ENCODE measurements at places on chromosomes 2 and 18.

DNA sequence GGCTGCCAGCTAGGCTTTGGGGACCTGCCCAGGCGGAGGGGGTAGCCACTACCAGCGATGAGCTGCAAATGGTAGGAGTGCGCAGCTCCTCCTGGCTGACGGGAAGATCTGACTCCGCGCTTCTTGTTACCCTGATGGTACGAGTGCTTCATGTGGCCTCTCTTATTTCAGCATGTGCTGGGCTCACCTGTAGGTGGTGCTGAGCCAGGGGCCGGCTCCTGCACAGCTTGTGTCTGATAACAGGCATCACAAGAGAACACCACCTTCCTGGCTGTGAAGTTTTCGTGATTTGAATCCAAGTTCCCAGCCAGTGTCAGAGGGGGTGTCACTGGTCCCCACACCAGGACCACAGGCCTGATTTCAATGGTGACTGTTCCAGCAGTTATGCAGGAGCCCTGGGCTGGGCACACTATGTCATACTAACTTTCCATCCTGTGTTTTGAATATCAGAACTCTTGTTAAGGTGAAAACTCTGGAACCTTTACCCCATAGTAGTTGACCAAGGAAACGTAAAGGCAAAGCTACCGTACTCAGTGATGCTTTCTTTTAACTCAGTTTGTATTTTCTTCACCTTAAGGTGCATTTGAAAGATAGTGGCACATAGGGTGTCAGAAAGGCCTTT, 28.0 kb downstream of the APCDD1 start:
- peaks cover 23% of the 10 kb centered on the region for H3K4me1 ChIP-seq
- H3K4me3 ChIP-seq = no peak overlapping the region
- H3K27me3 ChIP-seq = peaks cover 2% of the 10 kb centered on the region
- peaks cover 5% of the 10 kb centered on the region for H3K36me3 ChIP-seq

- H3K4me3 ChIP-seq = no peak overlapping the region
- H3K36me3 ChIP-seq = no peaks in the 10 kb centered on the region
- peaks cover 3% of the 10 kb centered on the region for H3K4me1 ChIP-seq
- DNase-seq = no peak
- H3K27me3 ChIP-seq = no peaks in the 10 kb centered on the region
- no peak overlapping the region for H3K27ac ChIP-seq
These were observed 67.8 kb upstream of the ST6GAL2 start for GRCh38 chr2:106953779-106954178.

GRCh38 chr2:177059293-177059692, 153.3 kb upstream of the HNRNPA3 start:
- no peaks in the 10 kb centered on the region for H3K27me3 ChIP-seq
- DNase-seq = no peak
- no peaks in the 10 kb centered on the region for H3K4me1 ChIP-seq
- H3K36me3 ChIP-seq = no peaks in the 10 kb centered on the region
- H3K4me3 ChIP-seq = no peak overlapping the region
- no peak overlapping the region for H3K27ac ChIP-seq

- H3K27ac ChIP-seq = no peak overlapping the region
- no peak overlapping the region for H3K4me3 ChIP-seq
- no peak for DNase-seq
- peaks cover 14% of the 10 kb centered on the region for H3K4me1 ChIP-seq
These were observed 99.0 kb upstream of the MCFD2 start for GRCh38 chr2:47014564-47015051.

- H3K4me3 ChIP-seq = peak overlapping the region; percentile 40
- H3K27me3 ChIP-seq = peaks cover 8% of the 10 kb centered on the region
- H3K27ac ChIP-seq = peak overlapping the region; percentile 17
- H3K36me3 ChIP-seq = no peaks in the 10 kb centered on the region
- no peak for DNase-seq
- H3K4me1 ChIP-seq = peaks cover 51% of the 10 kb centered on the region
These were observed 3.1 kb upstream of the CSRNP3 start for GRCh38 chr2:165466386-165466785.

GRCh38 chr2:143422681-143423080, 293.5 kb downstream of the ARHGAP15 start:
- H3K27ac ChIP-seq = no peak overlapping the region
- no peak overlapping the region for H3K4me3 ChIP-seq
- H3K4me1 ChIP-seq = no peaks in the 10 kb centered on the region

DNA sequence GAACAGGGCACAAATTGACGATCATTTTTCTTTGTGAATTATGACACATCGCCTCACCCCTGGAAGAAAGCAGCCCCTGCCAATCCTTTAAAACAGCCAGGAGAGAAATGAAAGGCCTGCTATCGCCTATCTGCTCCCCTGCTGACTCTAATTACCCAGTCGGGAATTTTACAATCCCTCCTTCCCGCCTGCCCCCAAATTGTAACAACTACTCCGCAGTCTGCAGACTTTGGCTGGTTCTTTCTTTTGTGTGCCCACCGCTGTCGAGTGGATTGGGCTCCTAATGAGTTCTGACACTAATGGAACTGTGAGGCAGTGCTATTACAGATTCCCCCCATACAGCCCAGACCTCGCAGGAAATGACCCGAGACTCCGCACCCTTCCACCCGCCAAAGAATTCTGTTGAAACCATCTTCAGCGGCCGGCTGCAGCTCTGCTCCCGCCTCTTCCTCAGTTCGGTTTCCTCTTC, 281.2 kb upstream of the PARD3B start:
- H3K27ac ChIP-seq = no peak overlapping the region
- no peak for DNase-seq
- peaks cover 10% of the 10 kb centered on the region for H3K27me3 ChIP-seq
- H3K36me3 ChIP-seq = no peaks in the 10 kb centered on the region
- H3K4me3 ChIP-seq = no peak overlapping the region

GRCh38 chr18:6486764-6487426, 72.2 kb upstream of the L3MBTL4 start:
- no peaks in the 10 kb centered on the region for H3K27me3 ChIP-seq
- no peaks in the 10 kb centered on the region for H3K36me3 ChIP-seq
- no peak for DNase-seq
- no peak overlapping the region for H3K27ac ChIP-seq
- no peak overlapping the region for H3K4me3 ChIP-seq
- H3K4me1 ChIP-seq = no peaks in the 10 kb centered on the region

DNA sequence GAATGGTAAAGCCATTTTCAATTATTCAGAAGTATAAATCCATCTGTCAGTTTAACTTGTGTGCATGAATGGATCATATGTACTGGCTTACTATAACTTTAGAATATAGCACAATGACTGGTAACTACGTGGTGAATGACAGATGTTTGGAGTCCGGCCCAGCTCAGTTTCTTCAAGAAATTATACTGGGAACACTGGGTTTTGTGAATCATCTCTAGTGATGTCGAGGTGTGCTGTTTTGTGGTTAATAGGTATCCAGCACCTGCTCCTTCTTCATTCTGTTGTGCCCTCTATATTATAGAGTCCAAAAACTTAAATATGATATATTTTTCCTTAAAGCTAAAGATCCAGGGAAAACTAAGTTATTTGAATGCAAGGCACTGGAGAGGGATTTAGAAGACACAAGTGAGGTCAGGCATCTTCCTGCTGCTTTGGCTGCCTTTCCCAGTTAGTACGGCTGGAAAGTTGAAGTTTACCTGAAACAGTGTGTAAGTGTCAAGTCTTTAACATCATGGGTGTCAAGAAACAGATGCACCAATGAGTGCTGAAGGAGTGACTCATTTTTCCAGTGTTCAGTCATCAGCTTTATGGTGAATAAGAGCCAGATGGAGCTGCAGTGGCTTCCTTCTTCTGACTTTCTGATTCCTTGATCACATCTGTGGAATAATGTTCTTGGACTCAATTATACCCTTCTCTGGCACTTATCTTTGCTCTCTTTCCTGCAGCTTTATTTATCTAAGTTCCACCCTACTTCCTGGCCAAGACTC, 1079.5 kb upstream of the CELF4 start:
- no peaks in the 10 kb centered on the region for H3K27me3 ChIP-seq
- no peaks in the 10 kb centered on the region for H3K36me3 ChIP-seq
- no peak for DNase-seq
- no peak overlapping the region for H3K27ac ChIP-seq
- no peaks in the 10 kb centered on the region for H3K4me1 ChIP-seq

DNA sequence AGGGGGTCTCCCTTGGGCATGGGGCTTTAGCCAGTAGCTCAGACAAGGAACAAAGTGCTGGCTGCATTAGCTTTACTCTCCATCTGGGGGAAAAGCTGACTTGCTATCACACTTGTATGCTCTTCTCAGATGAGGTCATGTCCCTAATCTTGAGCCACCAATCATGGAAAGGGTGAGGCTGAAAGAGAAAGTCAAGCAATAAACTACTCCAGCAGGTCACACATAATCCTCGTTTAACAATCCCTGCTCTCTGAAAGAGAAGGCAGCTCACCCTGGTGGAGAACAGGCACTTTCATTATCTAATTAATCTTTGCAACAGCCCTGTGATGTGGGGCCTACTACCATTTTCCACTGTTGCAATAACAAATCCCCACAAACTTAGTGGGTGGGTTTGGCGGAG, 129.7 kb upstream of the CAPN13 start:
- no peak overlapping the region for H3K4me3 ChIP-seq
- no peaks in the 10 kb centered on the region for H3K36me3 ChIP-seq
- H3K4me1 ChIP-seq = peaks cover 8% of the 10 kb centered on the region
- H3K27me3 ChIP-seq = peaks cover 2% of the 10 kb centered on the region

GRCh38 chr2:200189964-200190363, 116.5 kb upstream of the SPATS2L start:
- no peak overlapping the region for H3K27ac ChIP-seq
- DNase-seq = no peak
- H3K27me3 ChIP-seq = peaks cover 2% of the 10 kb centered on the region
- H3K36me3 ChIP-seq = no peaks in the 10 kb centered on the region
